ENCODE measurements at places on chromosomes 5 and 9.

GRCh38 chr5:35899800-35900199, 38.6 kb downstream of the CAPSL start:
- no peak for DNase-seq

GRCh38 chr9:125683486-125683885, 23.5 kb downstream of the MAPKAP1 start:
- no peak for DNase-seq

DNA sequence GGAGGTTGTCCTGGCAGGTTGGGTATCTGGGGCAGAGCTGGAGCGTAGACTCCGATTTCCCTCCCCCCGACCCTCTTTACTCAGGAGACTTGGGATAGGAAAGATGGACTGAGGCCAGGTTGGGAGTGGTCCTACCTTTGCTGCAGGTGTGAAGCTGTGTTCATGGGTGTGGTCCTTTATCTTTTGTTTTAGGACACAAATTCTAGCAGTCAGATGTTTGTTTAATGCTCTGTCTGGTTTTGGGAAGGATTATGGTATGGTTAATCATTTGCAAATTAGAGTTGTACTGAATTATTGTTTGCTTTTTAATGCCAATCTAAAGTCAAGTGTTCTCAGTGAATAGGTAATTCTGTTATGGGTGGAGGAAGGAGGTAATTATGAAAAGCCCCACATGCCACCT, 14.1 kb upstream of the FAM120AOS start:
- no peak for DNase-seq

GRCh38 chr9:16213781-16214515, 656.5 kb downstream of the BNC2 start:
- no peak for DNase-seq

DNA sequence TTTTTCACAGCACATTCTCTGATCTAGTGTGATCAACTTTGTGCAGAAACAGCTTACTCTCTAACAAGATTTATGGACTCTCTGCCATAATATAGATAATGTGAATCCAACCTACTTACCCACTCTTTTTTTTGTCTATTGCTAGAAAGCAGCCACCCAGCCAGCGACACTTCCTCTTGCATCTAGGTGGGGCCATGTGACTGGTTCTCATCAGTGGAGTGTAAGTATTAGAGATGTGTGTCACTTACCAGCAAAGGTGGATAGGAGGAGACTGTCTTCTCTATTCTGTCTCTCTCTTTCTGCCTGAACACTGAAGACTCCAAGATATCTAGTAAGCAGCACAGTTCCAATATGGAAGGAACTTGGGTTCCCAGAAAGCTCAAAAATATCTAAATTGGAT, 174.8 kb downstream of the MCTP1 start:
- no peak for DNase-seq
